ENCODE measurements at places on chromosomes 1 and 21. TPM values are rescaled to one million over a fixed set of nuclear protein-coding genes. Genes with fewer than 3 reads are reported as not detected.

TACSTD2 gene
- 26.2 TPM for polyA plus RNA-seq

HTR1D gene
- 0.23 TPM for polyA plus RNA-seq

SLC22A15 gene
- polyA plus RNA-seq, result 7.1 TPM

NTNG1 gene
- 34.3 TPM for polyA plus RNA-seq

SLC9C2 gene
- polyA plus RNA-seq, result 0.27 TPM

KPNA6 gene
- 39.9 TPM for polyA plus RNA-seq

PSMD4 gene
- 181 TPM for polyA plus RNA-seq

AMY1A gene
- polyA plus RNA-seq, result not detected

LCK gene
- polyA plus RNA-seq, result 5.2 TPM

PDE4B gene
- polyA plus RNA-seq, result 10.3 TPM

LRRC47 gene
- polyA plus RNA-seq, result 65.1 TPM

LEFTY2 gene
- polyA plus RNA-seq, result 0.98 TPM

NIBAN1 gene
- 3.1 TPM for polyA plus RNA-seq

TMEM269 gene
- 1.3 TPM for polyA plus RNA-seq

Data from left kidney (tissue), 8 donors.